ENCODE measurements at places on chromosomes 6 and 20. TPM values are rescaled to one million over a fixed set of nuclear protein-coding genes. Genes with fewer than 3 reads are reported as not detected.

- H3K4me3 ChIP-seq = no peak overlapping the region
- no peaks in the 10 kb centered on the region for H3K27me3 ChIP-seq
- H3K36me3 ChIP-seq = no peaks in the 10 kb centered on the region
- no peak overlapping the region for H3K27ac ChIP-seq
- H3K4me1 ChIP-seq = no peaks in the 10 kb centered on the region
- no peak for DNase-seq
These were observed 116.6 kb upstream of the TRAF3IP2 start for GRCh38 chr6:111722179-111722731.

Gene PTPRA
- total RNA-seq = 69.7 TPM

DNA sequence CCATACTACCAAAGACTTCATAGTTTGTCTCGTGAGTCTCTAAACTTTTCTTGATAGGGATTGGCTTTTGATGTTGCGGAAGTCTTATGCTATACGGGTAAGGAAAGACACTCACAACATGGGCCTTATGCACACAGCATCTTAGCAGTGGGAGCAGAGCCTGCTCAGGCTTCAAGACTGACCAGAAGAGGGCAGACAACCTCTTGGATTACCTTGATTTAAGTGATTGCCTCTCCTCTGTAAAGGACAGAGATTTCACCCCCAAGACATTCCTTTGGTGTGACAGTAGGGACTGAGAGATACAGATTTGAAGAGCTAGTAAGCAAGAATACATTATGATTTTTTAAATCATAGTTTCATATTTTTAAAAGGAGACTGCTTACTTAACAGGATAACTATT, 71.0 kb upstream of the SAMD3 start:
- no peak overlapping the region for H3K4me3 ChIP-seq
- no peak overlapping the region for H3K27ac ChIP-seq
- no peaks in the 10 kb centered on the region for H3K36me3 ChIP-seq
- H3K4me1 ChIP-seq = no peaks in the 10 kb centered on the region
- no peaks in the 10 kb centered on the region for H3K27me3 ChIP-seq

DNA sequence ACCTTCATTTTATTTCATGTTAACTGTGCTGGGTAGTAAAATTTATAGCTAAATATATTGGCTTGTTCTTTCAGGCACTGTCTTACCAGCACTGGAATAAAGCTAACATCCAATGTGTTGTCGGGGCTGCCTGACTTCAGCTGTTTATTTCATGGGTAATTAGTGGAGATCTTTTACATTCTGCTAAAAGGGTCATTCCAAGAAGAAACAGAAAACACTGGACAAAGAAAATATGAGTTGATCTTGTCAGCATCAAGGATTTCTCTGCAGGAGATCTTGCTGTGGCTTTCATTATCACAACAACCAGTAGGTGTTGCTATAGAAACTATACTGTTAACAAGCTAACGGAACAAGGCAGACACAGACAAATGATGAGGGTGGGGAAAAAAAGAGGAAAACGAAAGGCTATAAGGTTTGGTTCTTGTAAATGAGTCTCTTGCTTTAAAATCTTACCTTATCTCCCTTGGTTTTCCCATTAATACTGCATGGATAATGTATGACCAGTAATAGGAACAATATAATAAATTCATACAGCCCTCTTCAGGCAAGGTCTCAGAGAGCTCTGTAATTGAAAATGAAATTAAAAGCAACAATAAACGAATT, 206.8 kb downstream of the SIM1 start:
- no peak overlapping the region for H3K27ac ChIP-seq
- H3K36me3 ChIP-seq = no peaks in the 10 kb centered on the region
- H3K4me1 ChIP-seq = no peaks in the 10 kb centered on the region

- H3K27me3 ChIP-seq = no peaks in the 10 kb centered on the region
- H3K27ac ChIP-seq = no peak overlapping the region
- no peaks in the 10 kb centered on the region for H3K36me3 ChIP-seq
- DNase-seq = no peak
These were observed 265.8 kb upstream of the TCF21 start for GRCh38 chr6:133623065-133623464.

Gene ULBP3
- 0.39 TPM for total RNA-seq

Gene SLC17A2
- total RNA-seq = not detected

GRCh38 chr6:20563377-20563776, 29.1 kb downstream of the CDKAL1 start:
- no peaks in the 10 kb centered on the region for H3K4me1 ChIP-seq
- no peak overlapping the region for H3K27ac ChIP-seq
- H3K4me3 ChIP-seq = no peak overlapping the region
- H3K36me3 ChIP-seq = no peaks in the 10 kb centered on the region
- no peak for DNase-seq

GRCh38 chr6:16719488-16719887, 41.8 kb downstream of the ATXN1 start:
- no peak for DNase-seq
- H3K27me3 ChIP-seq = no peaks in the 10 kb centered on the region
- no peaks in the 10 kb centered on the region for H3K36me3 ChIP-seq
- no peak overlapping the region for H3K4me3 ChIP-seq

DNA sequence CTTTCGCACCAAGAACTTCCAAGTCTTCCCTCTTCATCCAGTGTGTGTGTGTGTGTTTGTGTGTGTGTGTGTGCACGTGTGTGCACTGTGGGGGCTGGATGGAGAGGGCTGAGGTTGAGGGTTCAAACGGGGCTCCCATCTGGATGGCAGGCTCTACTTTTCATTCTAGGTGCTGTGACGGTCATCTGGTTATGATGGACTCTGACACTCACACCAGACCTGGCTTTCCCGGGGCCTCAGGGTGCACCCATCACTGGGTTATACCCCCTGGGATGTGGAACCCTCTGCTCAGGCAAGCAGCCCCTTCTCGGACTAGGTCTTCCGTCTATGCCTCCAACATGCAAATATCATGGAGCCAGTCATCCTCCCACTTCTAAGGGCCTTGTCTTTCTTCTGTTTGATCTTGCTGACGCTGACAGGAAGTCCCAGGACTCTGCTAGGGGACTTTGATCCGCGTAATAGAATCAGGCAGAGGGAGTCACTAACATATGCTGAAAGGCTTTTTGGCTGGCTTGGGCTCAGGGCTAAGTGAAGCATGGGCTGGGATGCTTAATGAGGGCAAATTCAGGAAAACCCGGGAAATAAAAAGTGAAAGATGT, 313.6 kb downstream of the CDC5L start:
- no peaks in the 10 kb centered on the region for H3K27me3 ChIP-seq
- no peak overlapping the region for H3K27ac ChIP-seq
- no peaks in the 10 kb centered on the region for H3K36me3 ChIP-seq

GRCh38 chr6:156575361-156575760, 201.8 kb upstream of the ARID1B start:
- H3K27me3 ChIP-seq = no peaks in the 10 kb centered on the region
- no peak overlapping the region for H3K4me3 ChIP-seq
- no peaks in the 10 kb centered on the region for H3K36me3 ChIP-seq
- DNase-seq = no peak
- no peaks in the 10 kb centered on the region for H3K4me1 ChIP-seq

Gene DNAH8
- 0.03 TPM for total RNA-seq

Gene CLPSL1
- not detected for total RNA-seq

GRCh38 chr6:90190752-90191395, 105.8 kb downstream of the BACH2 start:
- peak overlapping the region; percentile 36 for H3K27ac ChIP-seq
- H3K4me3 ChIP-seq = no peak overlapping the region
- no peaks in the 10 kb centered on the region for H3K27me3 ChIP-seq

Gene GTPBP2
- 62.6 TPM for total RNA-seq

Gene ZNF311
- 0.62 TPM for total RNA-seq

Gene ZBP1
- 1.6 TPM for total RNA-seq

- no peaks in the 10 kb centered on the region for H3K36me3 ChIP-seq
- H3K27ac ChIP-seq = peak overlapping the region; percentile 10
- DNase-seq = peak; percentile 78
- H3K4me1 ChIP-seq = no peaks in the 10 kb centered on the region
- peak overlapping the region; percentile 46 for H3K4me3 ChIP-seq
- H3K27me3 ChIP-seq = no peaks in the 10 kb centered on the region
These were observed 124.6 kb upstream of the BTN3A2 start for GRCh38 chr6:26240157-26241032.

Gene TTLL9
- total RNA-seq = 0.81 TPM

GRCh38 chr6:54784011-54784410, 62.6 kb upstream of the FAM83B start:
- DNase-seq = no peak
- no peak overlapping the region for H3K4me3 ChIP-seq
- H3K4me1 ChIP-seq = no peaks in the 10 kb centered on the region
- H3K27ac ChIP-seq = no peak overlapping the region
- H3K36me3 ChIP-seq = no peaks in the 10 kb centered on the region

Data from aorta (tissue), 5 donors.